EH (cell line): ENCODE measurements at places on chromosomes 5 and 9.
A peak's percentile ranks its signal among the peaks of the same experiment; 100 is the strongest.

DNA sequence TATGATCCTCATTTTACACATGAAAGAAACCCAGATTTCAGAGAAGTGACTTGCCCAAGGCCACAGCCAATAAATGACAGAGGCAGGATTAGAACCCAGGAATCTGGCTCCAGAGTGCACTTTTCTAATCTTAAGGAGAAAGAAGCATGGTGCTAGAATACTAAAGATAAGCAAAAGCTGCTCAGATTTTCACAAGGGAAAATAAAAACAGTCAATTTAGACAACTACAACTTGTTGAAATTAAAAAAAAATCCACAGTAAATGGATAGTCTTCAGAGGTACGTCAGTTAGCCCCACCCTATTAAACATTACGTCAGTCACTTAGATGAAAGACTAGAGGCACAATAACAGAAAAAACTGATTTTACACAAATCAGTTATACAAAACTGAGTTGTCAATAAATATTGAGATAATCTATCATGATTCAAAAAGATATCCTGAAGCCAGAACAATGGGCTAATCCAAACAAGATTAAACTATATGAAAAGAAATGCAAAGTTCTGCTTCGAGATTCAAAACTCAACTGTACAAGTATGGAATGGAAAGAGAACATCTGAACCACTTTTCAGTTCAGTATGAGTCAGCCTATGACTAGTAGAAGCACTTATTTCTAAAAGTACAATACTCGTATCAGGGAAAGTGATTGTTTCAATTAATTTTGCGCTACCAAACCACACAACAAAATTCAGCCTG is 9.3 kb downstream of the TMEM245 start:
- peak; percentile 77 for DNase-seq

- no peak for DNase-seq
These were observed 1.8 kb downstream of the PCDHA7 start for GRCh38 chr5:140835622-140836510.

- DNase-seq = no peak
These were observed 1645.2 kb upstream of the CDH6 start for GRCh38 chr5:29548262-29548661.

GRCh38 chr5:125199968-125200865 is 453.8 kb upstream of the ZNF608 start:
- DNase-seq = peak; percentile 9
